ENCODE measurements at places on chromosomes 16 and 17.

- no peak for DNase-seq
Observed at GRCh38 chr17:67862614-67863217, 37.4 kb downstream of the BPTF start.

- DNase-seq = no peak
Observed at GRCh38 chr16:67868290-67868689, 4.6 kb upstream of the EDC4 start.

DNA sequence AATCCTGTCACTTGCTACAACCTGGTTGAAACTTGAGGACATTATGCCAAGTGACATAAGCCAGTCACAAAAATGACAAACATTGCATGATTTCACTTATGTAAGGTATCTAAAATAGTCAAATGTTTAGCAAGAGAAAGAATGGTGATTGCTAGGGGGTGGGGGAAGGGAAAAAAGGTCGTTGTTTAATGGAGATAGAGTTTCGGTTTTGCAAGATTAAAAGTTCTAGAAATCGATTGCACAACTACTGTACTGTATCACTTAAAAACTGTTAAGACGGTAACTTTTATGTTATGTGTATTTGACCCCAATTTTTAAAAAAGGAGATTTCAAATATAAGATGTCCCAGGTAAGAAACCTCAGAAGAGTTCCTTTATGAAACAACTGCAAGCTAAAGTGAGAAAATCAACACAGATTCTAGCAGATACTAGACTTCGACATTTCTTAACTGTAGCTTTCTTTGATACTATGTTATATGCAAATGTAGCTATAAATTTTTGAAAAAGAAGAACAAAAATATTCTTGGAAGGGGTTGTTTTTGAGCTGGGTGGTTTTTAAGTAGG is 5.9 kb downstream of the MEOX1 start:
- no peak for DNase-seq

DNA sequence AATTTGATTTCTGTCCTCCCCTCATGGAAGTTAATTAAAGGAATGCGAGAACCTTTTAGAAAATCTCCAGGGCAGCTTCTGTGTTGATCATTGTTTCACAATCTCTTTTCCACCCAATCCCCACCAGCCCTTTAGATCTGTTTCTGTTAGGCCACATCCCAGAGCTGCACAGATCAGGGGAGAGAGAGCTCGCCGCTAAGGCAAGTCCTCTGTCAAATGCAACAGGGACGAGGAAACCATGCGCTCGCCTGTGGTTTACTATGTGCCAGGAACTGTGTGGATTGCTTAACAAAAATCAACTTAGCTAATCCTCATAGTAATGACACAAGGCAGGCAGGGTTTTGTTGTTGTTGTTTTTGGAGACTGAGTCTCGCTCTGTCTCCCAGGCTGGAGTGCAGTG is 115.4 kb downstream of the SALL1 start:
- DNase-seq = no peak

- DNase-seq = no peak
Observed at GRCh38 chr16:15961060-15961511, 11.7 kb downstream of the ABCC1 start.

GRCh38 chr17:8563024-8563776 is 67.3 kb downstream of the MYH10 start:
- no peak for DNase-seq

DNA sequence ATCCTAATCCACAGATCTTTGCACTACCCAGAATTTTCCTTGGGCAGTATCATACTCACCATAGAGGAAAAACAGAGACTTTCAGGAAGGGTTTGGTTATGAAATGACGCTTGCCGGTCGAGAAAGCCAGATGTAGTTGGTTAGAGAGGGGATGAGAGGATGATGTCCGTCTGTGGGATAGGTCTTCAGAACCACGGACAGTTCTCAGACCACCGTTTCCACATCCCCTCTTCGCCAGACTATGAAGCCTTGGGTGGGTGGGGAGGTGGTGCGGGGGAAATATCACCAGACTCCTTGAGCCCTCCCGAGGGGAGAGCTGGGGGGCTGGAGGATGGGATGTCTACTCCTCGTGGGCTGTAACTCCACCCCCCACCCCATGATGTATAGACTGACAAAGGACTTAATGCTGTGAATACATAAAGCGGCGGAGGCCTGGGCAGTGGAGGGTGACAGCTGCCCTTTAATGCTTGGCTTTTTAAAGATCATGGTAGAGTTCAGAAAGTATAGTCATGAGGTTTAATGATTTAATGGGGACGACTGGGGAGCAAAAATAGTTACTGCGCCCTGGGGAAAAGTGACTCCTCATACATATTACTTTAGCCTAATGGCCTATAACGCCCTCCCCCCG is 96.6 kb downstream of the MRM1 start:
- no peak for DNase-seq

DNA sequence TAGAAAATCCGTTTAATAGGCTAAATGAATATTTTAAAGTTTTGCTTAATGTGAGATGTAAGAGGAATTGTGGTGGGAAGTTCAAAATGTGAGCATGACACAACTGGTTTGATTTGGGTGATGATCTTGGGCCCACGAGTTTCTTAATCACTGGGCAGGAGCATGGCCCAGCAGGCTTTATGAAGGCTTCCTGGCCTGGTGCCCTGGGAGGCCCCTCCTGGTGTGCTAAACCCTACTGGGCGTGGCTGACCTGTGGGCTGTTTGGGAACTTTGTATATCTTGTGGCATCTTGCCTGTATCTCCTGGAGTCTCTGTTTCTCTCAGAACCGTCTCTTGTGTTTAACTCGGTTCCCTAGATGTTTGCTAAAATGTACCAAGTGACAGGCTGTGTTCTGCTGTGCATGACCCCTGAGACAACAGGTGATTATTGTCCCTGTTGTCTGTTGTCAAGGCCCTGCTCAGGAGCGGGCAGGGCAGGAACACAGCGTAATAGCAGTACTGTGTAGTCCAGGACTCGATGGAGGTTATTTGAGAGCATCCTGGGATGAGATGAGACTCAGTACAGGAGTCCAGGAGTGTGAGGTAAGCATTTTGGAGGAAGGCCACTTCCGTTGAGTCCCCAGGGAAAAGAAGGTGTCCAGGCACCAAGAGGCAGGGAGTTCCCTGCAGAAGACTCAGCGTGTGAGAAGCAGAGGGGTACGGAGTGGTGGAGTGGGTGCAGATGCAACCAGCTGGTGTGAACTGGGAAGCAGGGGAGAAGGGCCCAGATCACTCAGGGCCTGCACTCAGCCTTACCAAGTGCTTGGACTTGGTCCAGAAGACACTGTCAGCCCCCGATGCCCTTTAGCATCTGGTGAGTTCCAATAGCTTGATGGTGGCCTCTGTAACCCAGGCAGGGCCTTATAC is 48.5 kb downstream of the B9D1 start:
- no peak for DNase-seq

DNA sequence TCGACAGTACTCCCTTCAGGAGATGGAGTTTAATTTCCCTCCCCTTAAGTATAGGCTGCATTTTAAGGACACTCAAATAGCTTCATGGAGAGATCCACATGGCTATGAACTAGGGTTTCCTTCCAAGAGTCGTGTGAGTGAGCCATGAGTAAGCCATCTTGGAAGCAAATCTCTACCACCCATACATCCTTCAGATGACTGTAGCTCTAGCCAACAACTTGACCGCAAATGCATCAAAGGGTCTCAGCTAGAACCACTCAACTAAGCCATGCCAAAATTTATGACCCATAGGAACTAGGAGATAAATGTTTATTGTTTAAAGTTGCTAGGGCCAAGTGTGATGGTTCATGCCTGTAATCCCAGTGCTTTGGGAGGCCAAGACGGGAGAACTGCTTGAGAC is 43.4 kb downstream of the METTL16 start:
- DNase-seq = no peak

DNA sequence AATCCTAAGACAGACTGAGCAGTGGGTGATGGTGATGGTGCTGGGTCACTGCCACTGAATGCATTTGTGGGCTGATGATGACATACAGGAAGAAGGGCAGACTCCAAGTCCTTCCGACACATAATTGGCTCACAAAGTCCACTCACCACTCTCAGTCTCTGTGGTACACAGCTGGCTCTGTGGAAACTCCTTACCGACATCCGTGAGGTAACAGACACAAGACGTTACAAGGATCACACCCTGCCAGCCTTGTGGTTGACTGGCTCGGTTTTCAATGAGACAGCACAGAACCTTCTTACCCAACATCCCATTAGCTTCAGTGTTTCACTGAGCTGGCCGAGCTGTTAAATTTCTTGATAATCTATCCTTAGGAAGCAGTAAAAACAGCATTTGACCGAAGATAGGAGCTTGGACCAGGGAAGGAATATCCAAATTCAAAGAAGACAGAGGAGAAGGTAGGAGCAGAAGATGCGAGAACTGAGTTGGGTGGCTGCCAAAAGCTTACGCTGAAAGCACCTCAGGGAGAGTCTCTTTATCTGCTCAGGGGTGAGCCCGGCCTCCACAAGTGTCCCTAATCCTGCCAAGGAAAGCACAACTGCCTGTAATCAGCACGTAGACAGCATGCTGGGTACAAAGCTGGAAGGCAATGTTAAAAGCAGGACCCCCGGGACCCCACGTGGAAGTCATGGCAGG is 5.5 kb upstream of the MXRA7 start:
- no peak for DNase-seq

DNA sequence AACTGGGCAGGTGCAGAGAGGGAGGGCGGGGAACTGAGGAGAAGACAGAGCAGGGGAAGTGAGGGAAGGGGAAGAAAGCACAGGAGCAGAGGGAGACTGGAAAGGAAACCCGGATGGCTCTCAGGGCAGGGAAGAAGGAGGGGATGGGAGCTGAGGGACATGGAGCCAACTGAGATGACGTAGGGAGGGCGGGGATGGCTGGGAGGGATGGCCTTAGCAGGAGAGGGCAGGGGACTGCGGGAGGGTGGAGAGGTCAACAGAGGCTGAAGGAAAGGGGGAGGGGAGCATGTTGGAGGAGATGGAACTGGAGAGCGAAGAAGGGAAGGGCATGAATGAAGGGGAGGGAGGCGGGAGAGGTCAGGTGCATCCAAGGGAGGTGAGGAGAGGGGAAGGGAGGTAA is 81.9 kb downstream of the KCNJ12 start:
- DNase-seq = no peak

DNA sequence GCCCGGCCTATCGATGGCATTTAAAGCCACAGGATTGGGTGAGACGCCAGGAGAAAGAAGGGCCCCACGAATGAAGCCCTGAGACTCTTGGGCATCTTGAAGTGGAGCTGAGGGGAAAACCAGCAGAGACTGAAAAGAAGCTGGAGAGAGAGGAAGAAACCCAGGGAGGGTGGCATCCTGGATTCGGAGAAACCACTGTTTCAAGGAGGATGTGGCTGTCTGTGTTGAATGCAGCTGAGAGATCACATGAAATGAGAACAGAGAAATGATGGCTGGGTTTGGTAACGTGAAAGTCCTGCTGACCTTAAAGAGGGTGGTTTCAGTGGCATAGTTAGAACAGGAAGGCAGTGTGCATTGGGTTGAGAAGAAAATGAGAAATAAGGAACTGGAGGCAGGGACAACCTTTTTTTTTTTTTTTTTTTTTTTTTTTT is 3.8 kb downstream of the TNFSF12 start:
- no peak for DNase-seq

- DNase-seq = no peak
Observed at GRCh38 chr17:83034525-83034924, 44.9 kb upstream of the METRNL start.

GRCh38 chr17:81651692-81652091 is 4.7 kb downstream of the PDE6G start:
- DNase-seq = no peak

- DNase-seq = no peak
Observed at GRCh38 chr16:65608455-65608854, 486.6 kb upstream of the CDH11 start.

- no peak for DNase-seq
Observed at GRCh38 chr17:62617894-62618472, 9.5 kb upstream of the MRC2 start.
